ENCODE measurements at places on chromosomes 2 and 18.

DNA sequence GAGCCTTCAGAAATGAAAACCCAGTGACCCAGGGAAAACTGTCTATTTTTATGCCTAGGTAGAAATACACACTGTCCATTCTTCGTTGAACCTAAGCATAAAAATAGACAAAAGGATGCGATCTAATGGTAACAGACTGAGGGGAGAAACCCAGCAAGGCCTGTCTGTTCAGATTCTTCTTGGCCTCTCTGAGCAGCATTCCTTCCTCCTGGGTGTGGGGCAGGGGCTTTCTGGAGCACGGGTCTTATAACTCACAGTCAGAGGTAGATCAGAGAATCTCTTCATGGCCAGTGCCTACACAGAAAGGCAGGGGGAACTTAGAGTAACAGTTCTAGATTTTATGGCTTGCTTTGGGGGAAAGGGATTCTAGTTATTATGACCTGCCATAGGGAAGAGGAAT, 56.0 kb downstream of the PKDCC start:
- no peak for DNase-seq

GRCh38 chr2:160125366-160125765, 63.0 kb upstream of the PLA2R1 start:
- no peak for DNase-seq

- DNase-seq: no peak
These were observed 405.3 kb downstream of the STK39 start for GRCh38 chr2:167842047-167842446.

DNA sequence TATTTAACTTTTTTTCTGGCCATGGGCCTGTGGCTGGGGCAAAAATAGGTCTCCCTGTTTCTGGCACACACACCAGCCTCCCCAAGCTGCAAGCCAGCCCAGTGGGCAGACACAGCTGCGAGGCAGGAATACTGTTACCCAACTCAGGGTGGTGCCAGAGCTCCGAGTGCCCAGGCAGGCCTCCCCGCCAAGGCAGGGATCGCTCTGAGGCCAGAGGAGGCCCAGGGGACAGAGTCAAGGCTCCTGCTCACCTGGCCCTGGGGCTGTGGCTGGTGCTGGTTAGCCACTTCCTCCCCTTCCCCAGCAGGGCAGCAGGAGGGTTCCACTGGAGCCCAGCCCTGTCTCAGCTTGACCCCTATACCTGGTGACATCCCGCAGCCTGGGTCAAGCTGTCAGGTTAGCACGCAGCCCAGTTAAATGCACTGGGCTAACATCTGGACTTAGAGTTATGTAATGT, 67.1 kb upstream of the EPAS1 start:
- DNase-seq: peak; percentile 47

DNA sequence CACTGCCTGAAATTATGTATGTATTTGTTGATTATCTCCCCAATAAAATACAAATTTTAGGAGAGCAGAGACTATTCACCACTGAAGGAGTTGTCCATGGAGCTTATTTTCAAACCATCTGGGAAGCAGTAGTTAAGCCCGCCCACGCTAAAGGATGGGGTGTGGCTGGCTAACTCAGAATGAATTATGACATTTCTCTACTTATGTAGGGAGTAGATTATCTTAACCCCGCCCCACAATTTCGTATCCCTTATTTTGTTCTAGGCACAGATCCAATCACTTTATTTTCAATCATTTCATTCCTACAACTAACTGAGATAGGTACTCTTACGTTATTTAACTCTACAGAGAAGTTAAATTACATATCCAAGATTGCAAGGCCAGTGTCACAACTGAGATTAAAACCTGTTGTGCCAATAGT, 1.4 kb upstream of the LAPTM4A start:
- peak; percentile 80 for DNase-seq

- no peak for DNase-seq
These were observed 238.9 kb downstream of the FHOD3 start for GRCh38 chr18:36536426-36536825.

- no peak for DNase-seq
These were observed 305.1 kb upstream of the FSHR start for GRCh38 chr2:49459314-49459993.

DNA sequence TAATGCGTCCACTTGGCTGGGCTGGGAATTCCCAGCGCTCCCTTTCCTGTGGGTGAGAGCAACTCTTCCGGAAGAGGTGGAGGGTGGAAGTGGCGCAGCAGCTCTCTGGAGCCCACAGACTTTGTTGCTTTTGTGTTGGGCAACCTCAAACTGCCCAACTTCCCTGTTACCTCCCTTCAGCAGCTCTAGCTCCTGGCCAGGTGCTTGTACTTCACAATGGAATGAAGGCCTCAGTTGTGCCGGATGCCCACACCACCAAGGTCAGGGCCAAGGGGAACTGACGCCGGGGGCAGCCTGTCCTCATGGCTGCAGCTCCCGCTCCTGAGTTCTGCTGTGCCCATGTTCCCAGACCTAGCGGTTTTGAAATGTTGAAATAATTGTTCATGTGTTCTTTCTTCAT, 322.9 kb downstream of the GALR1 start:
- DNase-seq: no peak

GRCh38 chr2:70995426-70995729, 705 bp upstream of the TEX261 start:
- DNase-seq: peak; percentile 23

GRCh38 chr2:33577084-33577483, 22.0 kb downstream of the FAM98A start:
- DNase-seq: no peak

- no peak for DNase-seq
These were observed 68.7 kb downstream of the COL4A4 start for GRCh38 chr2:227095346-227095745.

DNA sequence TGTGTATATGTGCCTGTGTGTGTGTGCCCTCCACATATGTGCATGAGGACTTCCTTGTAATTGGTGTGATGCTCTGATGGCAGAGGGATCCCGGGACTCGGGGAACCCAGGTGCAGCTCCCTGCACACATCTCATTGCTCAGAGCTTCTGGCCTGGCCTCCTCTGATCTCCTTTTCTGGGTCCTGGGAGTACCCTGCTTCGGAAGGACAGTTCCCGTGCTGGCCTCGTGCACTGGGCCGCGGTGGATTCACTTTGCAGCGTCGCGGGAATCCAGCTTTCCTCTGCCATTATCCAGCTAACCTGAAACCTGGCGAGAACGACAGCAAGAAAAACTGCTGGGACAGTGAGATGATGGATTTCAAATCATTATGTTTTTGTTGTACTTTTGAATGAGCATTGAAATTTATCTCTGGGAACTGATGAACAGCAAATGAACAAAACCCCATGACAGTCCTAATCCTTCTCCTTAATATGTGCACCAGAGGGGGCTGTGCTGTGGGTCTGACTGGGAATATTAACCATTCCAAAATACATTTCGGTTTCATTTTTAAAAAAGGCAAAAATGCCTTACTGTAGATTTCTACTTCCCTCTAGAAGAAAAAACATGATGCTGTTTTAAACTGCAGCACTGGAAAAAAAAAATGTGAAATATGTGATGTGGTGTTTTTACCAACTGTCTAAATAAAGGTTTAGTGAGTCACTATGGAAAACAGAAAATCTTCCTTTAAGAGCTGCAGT, 78.2 kb downstream of the PTGR3 start:
- DNase-seq: peak; percentile 23

GRCh38 chr2:43329637-43330036, 103.2 kb upstream of the ZFP36L2 start:
- DNase-seq: no peak

- DNase-seq: no peak
These were observed 263.0 kb upstream of the SALL3 start for GRCh38 chr18:78716581-78716980.

DNA sequence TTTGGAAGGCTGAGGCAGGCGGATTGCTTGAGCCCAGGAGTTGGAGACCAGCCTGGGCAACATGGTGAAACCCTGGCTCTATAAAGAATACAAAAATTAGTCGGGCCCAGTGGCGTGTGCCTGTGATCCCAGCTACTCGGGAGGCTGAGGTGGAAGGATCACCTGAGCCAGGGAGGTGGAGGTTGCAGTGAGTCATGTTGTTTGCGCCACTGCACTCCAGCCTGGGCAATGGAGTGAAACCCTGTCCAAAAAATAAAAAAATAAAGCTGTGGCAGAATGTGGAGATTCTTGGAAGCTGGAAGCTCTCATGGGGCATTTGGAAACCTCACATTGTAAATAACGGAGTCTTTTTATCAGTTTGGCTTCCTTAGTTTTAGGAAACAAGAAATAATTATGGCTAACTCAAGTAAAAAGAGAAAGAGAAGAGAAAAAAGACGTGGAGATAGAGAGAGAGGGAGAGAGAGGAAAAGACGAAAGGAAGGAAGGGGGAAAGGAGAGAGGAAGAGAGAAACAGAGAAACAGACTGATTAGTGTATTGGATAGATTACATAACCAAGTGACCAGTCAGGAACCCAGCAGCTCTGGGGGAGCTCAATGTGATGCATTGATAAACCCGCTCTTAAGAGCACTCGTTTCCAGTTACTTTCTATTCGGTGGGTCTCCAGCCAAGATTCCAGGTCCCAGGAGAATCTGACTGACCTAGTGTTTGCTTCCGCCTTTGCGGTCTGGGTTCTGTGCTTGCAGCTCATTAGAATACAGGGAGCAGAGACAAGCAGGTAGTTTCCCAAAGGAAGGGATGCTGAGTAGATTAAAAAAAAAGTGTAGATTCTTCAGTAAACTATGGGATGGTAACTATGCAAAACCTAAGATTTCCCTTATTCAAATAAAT, 1.1 kb upstream of the SPAST start:
- DNase-seq: peak; percentile 41

DNA sequence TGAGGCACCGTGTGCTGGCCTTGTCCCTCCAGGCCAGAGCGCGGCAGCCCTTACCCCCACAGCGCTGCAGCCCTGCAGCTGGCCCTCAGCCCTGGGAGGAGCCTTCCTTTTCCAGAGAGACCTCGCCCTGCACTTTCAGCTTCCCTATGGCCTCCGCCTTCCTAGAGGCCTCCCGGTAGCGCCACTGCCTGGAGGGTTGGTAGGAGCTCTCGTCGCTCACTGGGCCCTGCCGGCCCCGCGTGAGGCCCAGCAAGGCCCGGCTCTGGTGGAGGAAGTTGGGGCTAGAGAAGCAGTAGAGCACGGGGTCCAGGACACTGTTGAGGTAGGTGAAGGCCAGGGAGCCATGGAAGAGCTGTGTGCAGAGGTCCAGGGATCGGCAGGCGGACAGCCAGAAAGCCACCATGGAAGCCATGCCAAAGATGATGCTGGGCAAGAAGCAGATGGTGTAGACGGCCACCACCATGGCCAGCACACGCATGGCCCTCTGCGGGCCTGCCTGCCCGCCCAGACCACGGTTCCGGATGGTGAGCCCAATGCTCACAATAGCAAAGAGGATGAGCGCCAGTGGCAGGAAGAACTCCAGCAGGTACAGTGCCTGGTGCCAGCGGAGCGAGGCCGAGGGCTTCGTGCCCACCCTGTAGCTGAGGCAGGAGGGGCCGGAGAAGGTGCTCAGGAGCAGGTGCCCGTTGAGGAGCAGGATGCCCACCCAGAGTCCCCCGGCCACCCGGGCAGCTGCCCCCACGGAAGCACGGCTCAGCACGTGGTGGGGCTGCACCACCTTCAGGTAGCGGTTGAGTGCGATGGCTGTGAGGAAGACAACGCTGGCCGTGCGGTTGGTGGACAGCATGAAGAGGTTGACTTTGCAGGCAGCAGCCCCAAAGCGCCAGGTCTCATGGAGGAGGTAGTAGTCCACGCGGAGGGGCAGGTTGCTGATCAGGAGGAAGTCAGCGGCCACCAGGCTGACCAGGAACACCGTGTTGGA, 821 bp downstream of the OXER1 start:
- DNase-seq: no peak

GRCh38 chr2:50346629-50347357, 685.1 kb downstream of the NRXN1 start:
- DNase-seq: no peak

Measured in astrocyte of the spinal cord (primary cell).